ENCODE measurements at places on chromosomes 3 and 15.

GRCh38 chr15:48084759-48085590 lies 35.8 kb upstream of the SLC24A5 start:
- peak; percentile 39 for DNase-seq

DNA sequence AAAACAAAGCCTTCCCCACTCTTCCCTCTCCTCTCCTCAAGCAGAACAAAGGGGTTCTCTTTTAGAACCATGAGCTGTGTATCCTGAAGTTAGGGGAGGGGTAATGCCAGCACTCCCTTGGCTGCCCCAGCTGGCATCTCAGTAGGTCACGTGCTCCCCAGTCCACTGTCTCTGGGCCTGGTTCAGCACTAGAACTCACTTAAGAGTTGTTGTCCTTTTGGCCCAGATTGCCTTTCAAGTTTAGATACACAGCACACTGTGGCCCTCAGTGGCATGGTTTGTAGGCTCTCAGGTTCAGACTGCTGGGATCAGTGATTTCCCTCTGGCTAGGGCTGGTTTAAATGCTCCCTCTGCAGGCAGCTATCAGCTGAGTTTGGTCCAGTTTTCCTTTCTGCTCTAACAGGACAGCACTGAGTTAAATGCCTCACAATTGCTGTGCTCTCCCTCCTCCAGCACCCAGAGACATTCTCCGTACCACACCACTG lies 188.4 kb upstream of the ST8SIA2 start:
- DNase-seq: no peak

GRCh38 chr15:27481768-27482167 lies 510.8 kb downstream of the GABRG3 start:
- no peak for DNase-seq

GRCh38 chr3:177752831-177753230 lies 555.5 kb upstream of the TBL1XR1 start:
- DNase-seq: no peak

GRCh38 chr3:112794622-112795172 lies 52.0 kb downstream of the CD200R1L start:
- DNase-seq: no peak

GRCh38 chr3:138949002-138949418 lies 2.0 kb downstream of the FOXL2NB start:
- no peak for DNase-seq

- DNase-seq: no peak
These were observed 284.5 kb downstream of the ZNF385D start for GRCh38 chr3:21466476-21466875.

DNA sequence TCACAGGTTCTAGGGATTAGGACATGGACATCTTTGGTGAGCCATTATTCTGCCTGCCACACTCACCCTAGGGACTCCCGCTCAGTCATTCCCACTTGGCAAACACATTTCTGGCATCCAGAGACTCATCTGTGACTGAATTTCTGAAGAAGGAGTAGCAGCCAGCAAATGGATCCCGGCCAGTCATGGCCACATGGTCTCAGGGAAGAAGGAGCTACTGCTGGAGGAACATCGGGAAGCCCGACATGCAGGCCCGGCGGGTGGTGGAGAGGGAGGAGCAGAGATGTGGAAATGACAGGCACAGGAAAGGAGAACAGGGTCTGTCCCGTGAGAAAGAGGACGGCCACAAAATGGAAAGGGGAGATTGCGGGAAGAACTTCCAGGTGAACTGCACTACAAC lies 65.4 kb downstream of the SEMA5B start:
- no peak for DNase-seq

DNA sequence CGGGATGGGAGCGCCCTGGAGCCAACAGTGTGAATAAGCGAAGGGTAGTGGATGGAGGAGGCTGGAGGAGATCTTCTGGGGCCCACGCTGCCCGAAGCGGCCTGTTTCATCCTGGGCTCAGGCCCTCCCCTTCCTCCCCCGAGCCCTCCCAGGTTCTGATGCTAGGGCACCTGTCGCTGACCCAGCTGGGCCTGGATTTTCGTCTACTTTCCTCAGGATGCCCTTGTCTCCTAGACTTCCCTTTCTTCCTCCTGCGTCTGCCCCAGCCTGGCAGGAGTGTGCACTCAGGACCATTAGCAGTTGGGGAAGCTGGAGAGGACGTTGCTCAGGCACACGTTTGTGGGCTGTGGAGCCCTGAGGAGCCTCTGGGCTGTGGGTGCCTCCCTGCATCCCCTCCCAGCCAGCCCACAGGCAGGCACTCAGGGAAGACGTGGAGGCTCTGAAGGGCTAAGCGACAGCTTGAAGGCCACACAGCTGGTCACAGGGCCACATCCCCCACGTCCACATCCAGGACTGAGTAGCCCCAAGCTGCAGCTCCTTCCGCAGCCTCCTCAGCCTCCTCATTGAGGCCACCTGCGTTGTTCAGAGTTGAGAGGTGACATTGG lies 23.9 kb upstream of the PIGZ start:
- DNase-seq: no peak

DNA sequence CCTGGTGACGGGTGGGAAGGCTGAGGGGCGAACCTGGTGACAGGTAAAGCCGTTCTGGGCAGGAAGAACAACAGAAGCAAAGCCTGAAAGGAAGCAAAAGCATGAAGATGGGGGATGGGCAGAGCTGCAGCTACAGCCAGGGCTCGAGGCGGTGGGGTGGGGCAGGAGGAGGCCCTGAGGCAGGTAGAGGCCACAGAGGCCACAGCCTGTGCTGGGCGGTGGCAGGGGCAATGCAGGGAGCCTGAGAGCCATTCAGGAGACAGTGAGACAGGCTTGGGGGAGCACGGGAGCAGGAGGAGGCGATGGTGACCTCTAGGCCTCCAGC lies 8.2 kb downstream of the PCSK6 start:
- DNase-seq: no peak

GRCh38 chr15:70034141-70034540 lies 63.6 kb downstream of the TLE3 start:
- DNase-seq: no peak

DNA sequence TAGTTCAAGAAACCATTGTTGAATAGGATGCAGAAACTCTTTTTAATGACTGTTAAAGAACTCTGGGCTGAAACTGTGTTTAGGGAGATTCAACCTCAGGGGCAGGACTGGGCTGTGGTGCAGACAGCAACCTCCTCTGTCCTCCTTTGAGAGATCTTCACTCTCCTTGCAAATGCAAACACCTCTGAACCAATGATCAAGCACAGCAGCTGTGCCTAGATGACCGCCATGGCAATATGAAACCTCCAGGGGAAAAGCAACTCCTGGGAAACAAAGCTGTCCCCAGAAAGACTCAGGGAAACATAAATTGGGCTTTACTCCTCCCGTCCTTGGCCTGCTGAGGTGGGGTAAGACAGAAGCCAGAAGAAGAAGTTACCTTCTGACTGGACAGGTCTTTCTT lies 52.6 kb downstream of the TBC1D2B start:
- DNase-seq: no peak

GRCh38 chr3:105246536-105246935 lies 120.2 kb upstream of the ALCAM start:
- no peak for DNase-seq

GRCh38 chr15:40926659-40927494 lies 2.3 kb upstream of the DLL4 start:
- no peak for DNase-seq

DNA sequence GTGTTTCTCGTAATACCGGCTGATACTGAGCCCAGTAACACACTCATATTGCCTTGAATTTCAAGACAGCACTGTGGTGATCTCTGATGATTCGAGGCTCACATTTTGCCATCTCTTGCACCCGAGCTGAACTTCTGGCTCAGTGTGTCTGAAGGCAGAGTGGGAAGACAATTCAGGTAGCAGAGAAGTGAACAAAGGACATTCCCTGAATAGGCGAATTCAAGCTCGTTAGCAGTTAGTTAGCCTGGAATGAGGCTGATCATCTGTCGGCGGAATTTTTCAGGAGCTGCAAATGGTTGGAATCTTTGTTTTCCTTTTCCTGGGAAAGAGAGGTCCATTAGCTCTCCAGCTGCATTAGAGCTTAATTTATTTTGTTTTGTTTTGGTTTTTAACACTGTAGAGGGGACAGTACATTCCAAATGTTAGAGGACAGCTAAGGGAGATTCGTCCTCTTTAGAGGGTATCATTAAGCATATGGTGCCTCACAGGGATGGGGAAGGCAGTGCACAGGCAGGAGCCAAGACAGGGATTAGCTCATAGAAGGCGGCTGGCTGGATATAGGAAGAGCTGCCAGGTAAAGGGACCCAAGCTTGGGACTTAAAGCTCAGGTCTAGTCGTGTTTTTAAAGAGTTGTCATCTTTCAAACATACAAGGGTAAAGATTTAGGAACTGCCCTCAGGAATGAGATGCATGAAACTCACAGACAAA lies 119.7 kb upstream of the DLG1 start:
- no peak for DNase-seq

GRCh38 chr3:172140499-172141391 lies 101.4 kb downstream of the FNDC3B start:
- DNase-seq: no peak

- no peak for DNase-seq
These were observed 67.6 kb downstream of the MITF start for GRCh38 chr3:69806735-69807438.

- DNase-seq: no peak
These were observed 40.2 kb downstream of the IDH2 start for GRCh38 chr15:90062023-90062442.

- no peak for DNase-seq
These were observed 3.4 kb downstream of the CORO2B start for GRCh38 chr15:68582236-68582635.

- no peak for DNase-seq
These were observed 280.0 kb downstream of the NTRK3 start for GRCh38 chr15:87976552-87976951.

Data from NCI-H1092 (cell line).